Activated effector memory CD4-positive, alpha-beta T cell treated with anti-CD3 and anti-CD28 coated beads, Interleukin-2, amount 50 U/mL, for 16 hours (primary cell): ENCODE measurements at places on chromosomes 5 and 9.

DNA sequence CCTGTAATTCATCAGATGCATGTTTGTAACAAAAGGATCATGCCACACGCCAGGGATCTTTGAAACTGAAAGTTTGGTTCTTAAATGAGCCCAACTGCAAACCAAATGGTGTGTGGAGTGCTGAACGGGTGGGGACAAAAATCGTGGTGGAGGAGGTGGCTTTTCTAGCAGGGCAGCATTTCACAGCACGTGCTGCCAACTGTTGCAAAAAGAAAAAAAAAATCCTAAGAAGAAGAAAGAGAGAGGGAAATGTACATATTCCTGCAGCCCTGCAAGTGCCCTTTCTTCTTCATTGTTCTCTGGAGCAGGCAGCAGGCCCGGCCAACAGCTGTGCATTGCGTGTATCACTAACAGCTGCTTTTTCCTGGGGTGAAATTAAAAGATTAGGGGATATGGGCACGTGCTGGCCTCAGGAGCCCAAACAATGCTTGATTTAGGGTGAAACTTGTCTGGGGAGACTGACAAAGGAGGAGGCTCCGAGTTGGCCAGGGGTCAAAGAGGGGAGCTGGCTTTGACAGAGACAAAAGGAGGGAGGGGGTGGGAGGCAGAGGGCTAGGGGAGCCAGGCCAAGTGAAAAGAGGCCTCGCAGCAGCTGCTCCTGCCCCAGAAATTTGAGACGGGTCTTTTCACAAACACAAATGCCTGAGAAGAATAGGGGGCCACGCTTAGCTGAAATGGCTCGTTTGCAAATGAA, 73.0 kb downstream of the GADD45G start:
- no peak for DNase-seq

DNA sequence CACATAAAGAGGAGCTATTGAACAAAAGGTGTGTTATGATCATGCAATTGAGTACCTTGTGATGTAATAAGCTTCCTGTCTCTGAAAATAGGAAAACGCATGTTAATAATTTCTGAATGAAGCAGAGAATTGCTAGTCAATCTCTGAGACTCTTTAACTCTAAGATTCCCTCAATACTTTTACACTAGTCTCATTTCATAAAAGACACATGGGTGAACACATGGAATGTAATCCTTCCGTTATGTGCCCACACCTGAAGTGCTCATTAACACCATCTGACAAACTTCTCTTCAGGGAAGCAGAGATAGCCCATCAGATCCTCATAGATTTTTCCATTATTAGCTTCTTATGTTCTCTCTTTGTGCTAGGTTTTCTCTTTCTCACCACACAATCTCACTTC, 182.4 kb downstream of the TLR4 start:
- no peak for DNase-seq

- no peak for DNase-seq
These were observed 740.2 kb upstream of the ZNF608 start for GRCh38 chr5:125486634-125487033.

- no peak for DNase-seq
These were observed 4.6 kb downstream of the CFAP90 start for GRCh38 chr5:7846327-7846726.
